ENCODE measurements at places on chromosomes 2 and 18. TPM values are rescaled to one million over a fixed set of nuclear protein-coding genes. Genes with fewer than 3 reads are reported as not detected.

Gene SPOPL
- 21.8 TPM for total RNA-seq

Gene GALR1
- not detected for total RNA-seq

- DNase-seq: no peak
Observed at GRCh38 chr2:233850745-233851144, 3.6 kb downstream of the HJURP start.

- DNase-seq: no peak
Observed at GRCh38 chr2:240325016-240326007, 110.2 kb upstream of the GPC1 start.

DNA sequence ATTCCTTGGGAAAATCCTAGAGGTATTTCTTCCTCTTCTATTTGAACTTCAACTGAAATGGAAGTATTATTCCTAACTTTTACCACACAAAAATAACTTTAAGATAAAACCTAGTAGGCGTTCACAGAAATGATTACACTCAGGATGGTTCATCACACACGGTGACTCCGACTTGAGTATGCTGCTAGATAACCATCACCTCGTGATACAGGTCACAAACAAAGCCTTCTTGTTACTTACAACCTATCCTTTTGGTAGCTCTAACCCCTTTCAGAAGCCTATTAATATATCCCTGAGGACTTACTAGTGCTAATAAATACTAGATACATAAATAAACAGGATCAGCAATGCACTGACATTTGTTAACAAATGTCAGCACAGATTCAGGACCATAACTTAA lies 101.0 kb upstream of the DNER start:
- no peak for DNase-seq

DNA sequence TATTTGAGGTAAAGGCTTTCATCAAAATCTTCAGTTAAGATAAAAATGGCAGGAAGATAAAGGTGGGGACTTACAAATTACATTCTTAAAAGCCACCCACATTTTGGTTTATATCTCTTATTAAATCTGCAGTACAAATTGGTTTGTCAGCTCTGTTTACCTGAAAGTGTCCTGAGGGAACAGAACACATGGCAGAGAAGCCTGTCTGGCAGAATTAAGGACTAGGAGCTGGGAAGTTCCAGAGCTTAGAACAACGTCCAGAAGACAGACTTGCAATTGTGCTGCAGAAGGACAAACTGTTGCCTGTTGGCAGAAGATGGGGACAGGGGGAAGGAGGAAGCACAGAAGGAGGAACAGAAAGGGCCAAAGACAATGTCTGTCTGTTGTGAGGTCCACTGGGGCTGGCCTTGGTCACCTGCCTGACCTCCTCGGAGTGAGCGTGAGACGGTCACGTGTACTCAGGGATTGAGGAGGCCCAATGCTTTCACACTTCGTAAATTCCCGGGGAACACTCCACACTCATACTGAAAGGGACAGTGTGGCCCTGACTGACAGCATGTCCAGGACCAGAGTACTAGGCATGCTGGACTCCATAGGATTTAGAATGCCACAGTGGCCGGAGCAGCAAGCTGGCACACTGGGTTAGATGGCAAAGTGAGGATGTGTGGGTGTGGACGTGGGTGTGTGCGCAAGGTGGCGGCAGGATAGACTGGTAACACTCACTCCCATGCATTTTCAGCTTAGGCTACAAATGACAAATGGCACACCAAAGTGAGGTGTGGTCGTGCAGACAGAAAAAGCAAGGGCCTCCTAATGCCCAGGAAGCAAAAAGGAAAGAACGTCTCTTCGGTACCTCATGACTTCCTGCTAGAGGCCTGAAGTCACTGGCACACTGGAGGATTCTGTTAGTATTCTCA lies 210.9 kb upstream of the REV1 start:
- no peak for DNase-seq
